Endothelial cell (in vitro differentiated cells): ENCODE measurements at places on chromosomes 1 and 21. TPM values are rescaled to one million over a fixed set of nuclear protein-coding genes. Genes with fewer than 3 reads are reported as not detected.

The CA14 gene
- total RNA-seq = 6.3 TPM

The C2CD2 gene
- 34.3 TPM for total RNA-seq

The TSPEAR gene
- not detected for total RNA-seq

DNA sequence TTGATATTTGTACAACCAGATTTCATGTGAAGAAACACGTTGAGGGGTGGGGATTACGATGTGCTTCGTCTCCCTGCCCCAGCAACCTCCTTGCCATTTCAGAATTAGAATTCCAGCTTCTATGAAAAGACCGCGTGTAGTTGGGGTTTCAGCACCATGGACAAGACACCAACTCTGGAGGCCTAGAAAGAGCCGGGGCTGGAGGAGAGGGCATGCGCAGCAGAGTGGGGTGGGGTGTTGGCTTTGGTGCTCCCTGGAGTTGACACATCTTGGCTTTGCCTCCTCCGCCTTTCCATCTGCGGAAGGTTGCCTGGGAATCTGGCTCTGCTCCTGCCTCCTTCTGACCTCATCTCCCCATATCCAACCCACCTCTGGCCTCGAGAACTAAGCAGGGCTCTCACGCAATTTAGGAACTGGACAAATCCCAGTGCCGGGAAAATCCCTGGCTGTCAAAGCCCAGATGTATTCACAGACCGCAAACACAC lies 11.8 kb downstream of the HTR6 start:
- peak; percentile 64 for DNase-seq

DNA sequence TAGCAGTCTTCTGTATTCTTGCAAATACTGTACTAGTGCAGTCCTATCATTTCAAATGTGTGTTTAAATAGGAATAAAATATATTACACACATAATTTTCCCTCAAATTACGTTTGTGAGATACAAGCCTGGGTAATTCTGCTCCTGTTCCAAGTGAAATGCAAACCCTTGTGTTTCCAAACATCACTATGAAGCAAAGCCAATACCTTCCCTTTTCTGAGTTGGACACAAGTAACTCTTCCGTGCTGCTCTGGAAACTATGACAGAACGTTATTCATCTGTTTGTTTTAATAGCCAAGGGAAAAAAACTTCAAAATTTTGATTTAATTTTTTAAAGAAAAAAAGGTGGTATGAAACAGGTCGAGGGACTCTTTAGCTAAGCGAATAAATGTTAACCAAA lies 73.7 kb upstream of the UBE2U start:
- DNase-seq = no peak

DNA sequence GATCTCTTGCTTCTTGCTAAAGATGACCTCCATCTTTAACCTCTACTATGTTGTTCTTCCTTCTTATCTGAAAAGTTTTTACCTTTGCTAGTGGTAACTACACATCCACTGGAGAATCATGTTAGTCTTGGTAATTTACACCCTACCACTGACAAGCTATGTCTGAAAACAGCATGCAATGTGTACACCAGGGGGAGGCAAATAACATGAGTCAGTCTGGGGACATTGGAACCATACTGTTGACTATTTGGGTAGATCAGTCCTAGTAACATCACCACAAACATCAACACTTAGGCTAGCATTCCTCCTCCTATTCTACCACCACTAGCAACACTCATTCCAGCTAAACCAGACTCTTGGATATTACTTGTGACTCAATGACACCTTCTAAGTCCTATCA lies 549.0 kb downstream of the KCNT2 start:
- DNase-seq = no peak

DNA sequence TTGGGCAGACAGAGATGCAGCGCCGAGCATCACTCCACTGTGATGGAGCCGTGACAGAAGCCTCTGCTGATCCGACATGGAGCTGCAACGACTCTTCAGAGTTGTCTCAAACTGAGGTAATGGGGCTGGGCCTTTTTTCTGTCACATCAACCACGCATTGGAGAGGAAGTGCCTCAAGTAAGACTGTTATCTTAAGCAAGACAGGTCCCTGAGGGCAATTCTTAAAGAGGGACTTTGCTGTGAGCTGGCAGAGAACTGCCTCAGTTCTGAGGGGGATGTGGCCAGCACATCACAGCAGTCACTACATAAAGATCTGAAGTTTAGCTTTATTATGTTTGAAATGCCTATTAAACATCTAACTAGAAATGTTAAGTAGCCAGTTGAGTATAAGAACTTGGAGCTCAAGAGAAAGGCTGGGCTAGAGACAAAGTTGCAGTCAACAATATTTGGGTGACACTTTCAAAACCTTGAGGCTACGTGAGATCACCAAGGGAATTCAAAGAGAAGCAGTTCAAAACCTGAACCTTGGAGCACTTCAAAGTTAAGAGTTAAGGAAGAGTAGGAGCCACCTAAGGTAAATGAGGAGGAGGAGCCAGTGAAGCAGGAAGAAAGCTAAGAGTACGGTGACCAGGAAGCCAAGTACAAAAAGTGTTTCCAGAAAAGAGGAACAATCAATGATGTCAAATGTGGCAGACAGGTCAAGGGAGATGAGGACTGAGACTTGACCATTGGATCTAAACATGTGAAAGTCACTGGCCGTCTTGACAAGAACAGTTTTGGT lies 54.2 kb upstream of the BCL9 start:
- no peak for DNase-seq

The SLC45A3 gene
- 9.2 TPM for total RNA-seq

The SRRM1 gene
- total RNA-seq = 126 TPM

GRCh38 chr1:243956450-243956849 lies 94.6 kb upstream of the ZBTB18 start:
- no peak for DNase-seq

DNA sequence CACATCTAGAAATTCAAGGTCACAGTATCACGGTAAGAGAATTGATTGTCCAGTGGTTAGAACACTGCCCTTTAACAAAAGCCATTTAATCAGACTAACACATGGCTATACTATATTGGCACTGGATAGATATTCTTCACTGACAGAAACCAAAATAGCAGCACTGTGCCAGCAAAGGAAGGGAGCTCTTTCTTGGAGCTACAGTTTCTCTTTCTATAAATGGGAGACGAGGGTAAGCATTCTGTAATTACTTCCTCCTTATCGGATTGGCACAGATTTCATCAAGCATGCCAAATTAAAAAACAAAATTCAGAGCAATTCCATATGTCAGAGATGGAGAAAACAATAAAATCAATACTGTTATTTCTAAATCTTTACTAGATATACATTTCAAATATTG lies 115.7 kb upstream of the CACYBP start:
- DNase-seq = no peak

- DNase-seq = no peak
Measured at GRCh38 chr1:84615790-84616189, 41.5 kb upstream of the CTBS start.

The GJB5 gene
- not detected for total RNA-seq

DNA sequence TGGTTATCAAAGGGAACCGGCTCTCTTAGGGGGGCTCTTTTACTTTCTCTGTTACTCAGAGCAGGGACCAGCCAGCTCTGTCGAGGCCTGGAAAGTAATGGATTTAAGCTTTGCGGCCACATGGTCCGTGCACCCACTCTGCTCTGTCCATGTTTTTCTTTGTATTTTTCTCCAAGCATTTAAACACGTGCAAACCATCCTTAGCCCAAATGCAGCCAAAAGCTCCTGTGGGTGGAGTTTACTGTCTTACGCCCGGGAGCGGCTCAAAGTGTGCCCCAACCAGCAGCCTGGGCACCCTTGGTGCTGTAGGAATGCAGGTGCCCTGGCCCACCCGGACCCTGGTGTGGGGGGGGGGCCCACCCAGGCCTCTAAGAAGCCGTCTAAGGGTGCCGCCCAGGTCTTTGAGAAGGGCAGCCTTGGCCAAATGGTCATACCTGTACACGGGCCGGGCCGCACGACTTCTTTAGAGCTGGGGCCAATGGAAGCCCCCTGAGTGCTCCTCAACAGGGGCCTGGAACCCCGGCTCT lies 29.2 kb upstream of the POFUT2 start:
- no peak for DNase-seq

DNA sequence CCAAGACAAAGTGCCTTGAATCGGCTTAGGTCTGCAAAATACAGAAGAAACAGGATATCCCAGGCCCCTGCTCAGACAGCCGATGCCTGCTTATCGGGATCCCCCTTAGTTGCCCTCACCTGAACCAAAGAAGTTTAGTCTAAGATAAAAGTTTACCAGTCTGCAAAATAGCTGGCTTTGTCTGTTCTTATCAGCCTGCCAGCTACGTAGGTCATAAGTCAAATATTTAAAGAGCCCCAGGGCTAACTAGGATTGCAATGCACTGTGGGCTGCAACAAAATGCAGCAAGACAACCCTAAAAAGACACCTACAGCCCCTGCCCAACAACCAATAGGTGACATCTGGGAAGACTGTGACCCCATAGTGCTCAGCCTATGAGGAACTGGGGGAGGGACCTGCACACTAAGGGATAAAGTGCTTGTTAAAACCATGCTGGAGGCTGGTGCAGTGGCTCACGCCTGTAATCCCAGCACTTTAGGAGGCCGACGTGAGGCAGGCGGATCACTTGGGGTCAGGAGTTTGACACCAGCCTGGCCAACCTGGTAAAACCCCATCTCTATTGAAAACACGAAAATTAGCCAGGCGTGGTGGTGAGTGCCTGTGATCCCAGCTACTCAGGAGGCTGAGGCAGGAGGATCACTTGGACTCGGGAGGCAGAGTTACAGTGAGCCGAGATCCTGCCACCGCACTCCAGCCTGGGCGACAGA lies 27.4 kb downstream of the LRRC3 start:
- DNase-seq = no peak

- DNase-seq = no peak
Measured at GRCh38 chr1:246629976-246630375, 63.7 kb downstream of the CNST start.

- DNase-seq = no peak
Measured at GRCh38 chr1:55703726-55704363, 488.7 kb upstream of the USP24 start.

DNA sequence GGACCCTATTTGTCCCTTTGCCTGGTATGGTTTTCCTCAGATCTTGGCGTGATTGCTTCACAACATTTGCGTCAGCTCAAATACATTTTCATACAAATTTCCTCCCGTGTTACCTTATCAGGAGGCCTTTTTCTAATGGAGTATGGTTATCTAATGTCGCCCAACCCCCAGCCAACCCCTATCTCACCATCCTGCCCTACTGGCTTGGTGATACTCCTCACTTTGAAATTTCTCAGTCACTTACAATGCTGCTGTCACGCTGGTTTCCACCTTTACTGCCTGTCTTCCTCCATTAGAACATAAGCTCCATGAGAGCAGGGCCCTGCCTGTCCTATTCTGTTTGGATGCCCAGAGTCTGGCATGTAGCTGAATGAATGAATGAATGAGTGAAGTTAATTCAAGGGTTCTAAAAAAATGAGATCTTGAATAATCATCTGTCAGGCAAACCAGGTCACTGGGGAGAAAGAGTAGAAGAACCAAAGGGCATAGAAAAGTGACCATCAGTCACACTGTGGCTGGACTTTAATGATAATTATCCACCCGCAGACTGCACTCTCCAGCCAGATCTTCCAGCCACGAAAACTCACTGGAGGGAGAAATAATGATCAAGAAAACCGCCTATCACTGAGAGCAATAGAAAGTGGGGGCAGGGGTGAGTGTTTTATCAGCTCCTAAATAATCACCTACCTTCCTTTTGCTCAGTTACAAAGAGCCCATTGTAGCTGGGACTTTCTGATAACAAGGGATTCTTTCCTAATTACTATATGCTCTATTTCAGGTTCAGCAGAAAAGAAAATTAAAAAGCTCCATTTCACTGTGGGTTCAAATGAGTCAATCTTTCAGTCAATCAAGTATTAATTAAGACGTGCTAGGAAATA lies 21.3 kb downstream of the KIAA0040 start:
- DNase-seq = no peak

The FMO3 gene
- total RNA-seq = not detected

The NUAK2 gene
- total RNA-seq = 3.6 TPM

The TMEM200B gene
- total RNA-seq = 0.95 TPM

GRCh38 chr1:104592926-104593325 lies 843.2 kb downstream of the AMY1C start:
- no peak for DNase-seq

DNA sequence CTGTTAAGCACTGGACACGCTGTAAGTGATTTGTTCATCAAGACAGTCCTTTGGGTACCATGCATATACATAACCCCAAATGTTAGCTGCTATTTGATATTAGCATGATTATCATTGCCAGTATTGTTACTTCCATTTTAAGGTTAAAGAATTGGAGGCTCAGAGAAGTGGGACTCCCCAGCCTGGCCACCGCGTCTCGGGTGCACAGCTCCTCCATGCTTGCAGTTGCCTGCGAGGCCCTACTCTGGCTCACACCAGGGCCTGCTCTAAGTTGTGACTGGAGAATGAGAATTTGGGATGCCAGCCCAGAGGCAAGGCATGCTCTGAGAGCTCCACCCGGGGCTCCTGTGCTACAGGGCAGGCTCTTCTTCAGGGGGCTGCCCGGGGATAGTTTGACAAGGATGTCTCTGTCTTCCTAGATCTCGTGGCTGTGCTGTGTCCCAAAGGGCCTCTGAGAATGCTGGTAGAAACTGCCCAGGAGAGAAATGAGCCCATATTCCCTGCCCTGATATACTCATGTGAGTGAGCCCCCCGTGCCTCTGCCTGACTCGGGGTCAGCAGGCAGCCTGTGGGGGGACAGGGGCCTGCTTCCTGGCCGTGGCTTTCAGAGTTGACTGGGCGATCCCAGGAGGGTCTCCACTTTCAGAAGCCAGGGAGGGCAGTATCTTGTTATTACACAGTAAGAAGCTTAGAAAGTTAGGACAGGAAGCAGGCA lies 19.4 kb downstream of the PSEN2 start:
- no peak for DNase-seq

DNA sequence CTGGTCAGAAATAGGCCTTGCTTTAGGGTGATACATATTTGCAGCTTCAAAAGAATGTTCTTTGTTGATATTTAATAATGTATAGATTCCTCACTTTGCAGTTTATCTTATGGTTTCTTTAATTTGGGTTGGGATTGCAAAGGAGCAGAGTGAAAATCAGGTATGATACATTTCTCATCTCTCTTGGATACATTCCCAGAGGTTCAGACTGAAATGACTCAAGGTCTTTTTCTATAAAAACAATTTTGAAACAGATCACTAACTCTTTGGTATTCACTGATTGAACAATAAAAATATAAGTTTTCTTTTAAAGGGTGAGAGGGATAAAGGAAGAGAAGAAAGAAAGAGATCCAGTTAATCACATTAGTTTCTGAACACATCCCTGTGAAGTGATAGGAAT lies 606.5 kb upstream of the CAMK1G start:
- DNase-seq = no peak

DNA sequence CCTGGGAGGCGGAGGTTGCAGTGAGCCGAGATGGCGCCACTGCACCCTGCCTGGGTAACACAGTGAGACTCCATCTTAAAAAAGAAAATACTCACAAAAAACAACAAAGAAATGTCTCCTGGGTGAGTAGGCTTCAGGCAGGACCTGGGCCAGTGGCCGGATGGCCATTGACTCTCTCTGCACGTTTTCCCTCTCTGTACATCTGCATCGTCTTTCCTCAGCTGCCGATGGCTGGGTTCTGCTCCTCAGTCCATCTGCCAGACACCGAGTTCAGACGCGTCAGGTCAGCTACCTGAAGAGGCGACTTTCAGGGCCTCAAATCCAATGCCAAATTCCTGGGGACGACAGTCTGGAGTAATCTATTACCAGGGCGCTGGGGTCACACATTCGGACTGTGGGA lies 199.3 kb downstream of the CAMTA1 start:
- DNase-seq = no peak

GRCh38 chr1:160836981-160837557 lies 25.6 kb downstream of the CD244 start:
- DNase-seq = no peak

GRCh38 chr1:228323401-228323800 lies 83.2 kb downstream of the TRIM11 start:
- DNase-seq = no peak

The CFAP298 gene
- total RNA-seq = 60.3 TPM
